OCI-LY7 (cell line): ENCODE measurements at places on chromosomes 5 and 9. TPM values are rescaled to one million over a fixed set of nuclear protein-coding genes. Genes with fewer than 3 reads are reported as not detected.

Gene MLANA
- not detected in 2 replicates for total RNA-seq

- DNase-seq, result no peak
Measured at GRCh38 chr9:17604556-17604955, 25.7 kb downstream of the SH3GL2 start.

GRCh38 chr5:142293486-142293885, 31.3 kb downstream of the SPRY4 start:
- no peak for DNase-seq

GRCh38 chr9:27395484-27395921, 98.6 kb upstream of the EQTN start:
- DNase-seq, result no peak

DNA sequence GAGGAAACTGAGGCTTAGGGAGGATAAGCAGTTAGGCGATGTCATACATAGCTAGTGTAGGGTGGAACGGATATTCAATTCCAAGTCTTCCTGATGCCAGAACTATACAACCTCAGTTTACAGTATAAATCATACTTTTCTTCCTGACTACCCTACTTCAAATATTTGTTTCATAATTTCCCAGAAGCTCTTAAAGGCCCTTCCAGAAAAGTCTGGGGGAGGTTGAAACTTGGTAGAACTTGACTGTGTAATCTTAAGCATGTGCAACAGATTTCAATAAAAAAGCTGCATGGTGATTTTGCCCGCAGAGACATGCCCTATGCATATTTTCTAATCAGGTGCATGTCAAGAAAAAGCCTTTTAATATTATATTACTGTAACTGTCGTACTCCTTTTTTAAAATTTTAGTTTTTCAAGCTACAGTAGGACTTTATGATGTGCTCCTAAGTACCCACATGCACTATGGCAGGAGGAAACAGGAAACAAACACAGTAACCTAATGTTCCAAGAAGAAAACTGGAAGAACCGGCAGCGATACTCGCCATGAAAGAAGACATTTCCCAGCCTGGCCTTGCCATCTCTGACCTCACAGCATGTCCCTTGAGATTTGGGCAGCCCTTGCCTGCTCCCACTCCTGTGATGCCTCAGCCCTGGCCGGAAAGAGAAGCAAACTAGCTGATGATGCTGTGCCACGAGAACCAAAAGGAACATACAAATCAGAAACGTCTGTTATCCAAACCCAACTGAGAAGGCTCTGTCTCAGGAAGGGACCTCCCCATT, 266.0 kb downstream of the EFNA5 start:
- no peak for DNase-seq

- no peak for DNase-seq
Measured at GRCh38 chr9:33684831-33685230, 110.5 kb upstream of the PRSS3 start.

Gene WNK2
- total RNA-seq, result 176 and 194 TPM in 2 replicates

GRCh38 chr5:143871672-143872071, 59.7 kb downstream of the HMHB1 start:
- DNase-seq, result no peak

DNA sequence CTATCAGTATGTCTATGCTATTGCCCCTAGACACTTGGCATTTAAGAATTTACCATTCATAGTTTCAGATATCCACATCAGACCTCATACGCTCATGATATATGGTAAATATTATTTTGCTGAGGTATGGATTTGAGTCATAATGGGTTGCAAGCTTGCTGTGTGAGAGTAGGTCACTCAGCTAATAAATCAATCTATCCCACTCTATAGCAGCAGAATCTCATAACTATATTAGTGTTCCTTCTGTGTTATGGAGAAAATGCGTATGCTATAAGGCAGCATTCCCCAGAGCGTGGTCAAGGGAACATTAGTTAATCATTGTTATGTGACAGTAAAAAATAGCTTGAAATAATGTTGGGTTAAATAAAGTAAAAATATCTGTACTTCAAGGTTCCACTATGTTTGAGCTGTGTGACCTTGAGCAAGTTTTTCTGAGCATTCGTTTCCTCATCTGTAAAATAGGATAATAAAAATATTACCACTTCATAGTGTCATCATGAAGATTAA, 7.7 kb downstream of the TRIM32 start:
- DNase-seq, result no peak

GRCh38 chr9:6409811-6410210, 3.2 kb upstream of the UHRF2 start:
- DNase-seq, result no peak
